Activated CD8-positive, alpha-beta memory T cell treated with anti-CD3 and anti-CD28 coated beads for 1 hour (primary cell): ENCODE measurements at places on chromosomes 7 and 10.

GRCh38 chr7:100160067-100160466, 1.5 kb upstream of the TRAPPC14 start:
- no peak for DNase-seq

- DNase-seq = no peak
Measured at GRCh38 chr7:43430411-43430810, 152.5 kb upstream of the STK17A start.

- DNase-seq = no peak
Measured at GRCh38 chr10:60446851-60447250, 57.2 kb upstream of the ANK3 start.

DNA sequence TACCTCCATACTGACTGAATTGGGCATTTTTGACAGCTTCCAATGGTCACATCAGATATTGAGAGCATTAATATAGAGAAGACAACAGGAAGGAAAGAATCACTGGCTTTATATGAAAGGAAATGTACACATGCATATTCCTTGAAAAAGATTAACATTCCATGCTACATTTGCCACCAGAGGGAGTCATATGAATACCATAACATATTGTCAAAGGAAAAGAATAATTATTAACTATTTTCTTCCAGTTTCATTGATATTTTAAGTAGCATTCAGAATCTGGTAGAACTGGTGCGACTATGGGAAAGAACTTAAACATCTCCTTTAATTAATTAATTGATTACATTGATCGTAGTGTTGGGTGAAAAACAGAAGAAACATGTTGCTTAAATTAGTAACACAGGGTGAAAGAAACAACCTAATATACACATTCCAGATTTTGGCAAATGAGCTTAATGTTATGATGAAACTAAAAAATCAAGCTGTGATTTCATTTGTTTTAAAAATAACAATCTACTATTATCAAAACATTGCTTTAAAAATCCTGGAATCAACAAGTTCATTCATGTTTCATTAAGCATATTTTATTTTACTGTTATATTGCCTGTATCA, 71.5 kb downstream of the GPR85 start:
- no peak for DNase-seq

GRCh38 chr7:157494506-157495176, 157.8 kb downstream of the DNAJB6 start:
- no peak for DNase-seq

GRCh38 chr10:10418387-10418786, 599.3 kb upstream of the CELF2 start:
- no peak for DNase-seq

- DNase-seq = no peak
Measured at GRCh38 chr7:6221340-6222319, 50.8 kb downstream of the CYTH3 start.

- no peak for DNase-seq
Measured at GRCh38 chr7:35480806-35481205, 214.1 kb downstream of the HERPUD2 start.

- DNase-seq = no peak
Measured at GRCh38 chr10:124731551-124731950, 12.6 kb downstream of the FAM53B start.

DNA sequence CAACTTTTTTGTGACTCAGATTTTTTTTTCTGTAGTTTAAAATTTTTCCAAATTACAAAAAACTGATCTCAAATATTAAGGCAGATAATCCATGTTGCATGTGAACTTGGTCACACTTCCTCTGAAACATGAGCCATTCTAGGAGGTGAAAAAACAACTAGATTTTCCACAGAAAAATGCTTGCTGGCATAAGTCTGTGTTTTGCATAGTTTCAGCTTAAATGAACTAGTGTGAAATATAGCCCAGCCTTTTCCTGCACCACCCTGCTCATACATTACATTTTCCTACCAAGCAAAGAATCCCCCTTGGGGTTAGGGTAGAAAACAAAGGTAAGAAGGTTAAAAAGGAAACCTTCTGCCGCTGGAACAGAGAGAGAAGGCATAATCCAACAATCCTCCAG, 48.2 kb downstream of the SLC25A13 start:
- DNase-seq = no peak

- DNase-seq = no peak
Measured at GRCh38 chr7:95421000-95421846, 13.6 kb downstream of the PON2 start.

DNA sequence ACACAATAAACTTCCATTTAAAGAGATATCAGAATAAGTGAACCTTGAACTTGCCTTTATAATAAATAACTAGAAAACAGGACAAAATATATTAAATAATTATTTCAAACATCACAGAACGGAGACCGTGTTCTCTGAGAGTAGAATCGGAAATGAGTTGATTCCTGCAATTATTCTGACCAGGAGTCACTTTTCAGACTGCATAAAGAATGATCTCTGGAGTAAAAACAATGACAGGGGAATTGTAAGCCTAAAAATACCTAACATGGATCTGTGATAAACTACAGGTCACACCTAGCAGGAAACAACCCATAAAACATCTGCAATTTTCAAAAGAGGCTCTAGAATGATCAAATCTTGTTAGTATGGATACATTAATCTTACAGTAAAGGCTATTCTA, 577.5 kb upstream of the SORCS1 start:
- no peak for DNase-seq

- DNase-seq = no peak
Measured at GRCh38 chr7:26699766-26700165, 164.6 kb downstream of the SKAP2 start.

- no peak for DNase-seq
Measured at GRCh38 chr7:93044147-93044810, 73.5 kb downstream of the SAMD9 start.

GRCh38 chr7:75876126-75876881, 2.5 kb upstream of the RHBDD2 start:
- no peak for DNase-seq

- no peak for DNase-seq
Measured at GRCh38 chr7:30657131-30657530, 25.1 kb downstream of the CRHR2 start.

- DNase-seq = no peak
Measured at GRCh38 chr7:23938937-23939552, 229.0 kb downstream of the STK31 start.

GRCh38 chr7:129144834-129145668, 544 bp downstream of the TSPAN33 start:
- no peak for DNase-seq

- DNase-seq = no peak
Measured at GRCh38 chr7:137953665-137954470, 48.0 kb downstream of the CREB3L2 start.

GRCh38 chr10:104515678-104516199, 125.4 kb upstream of the SORCS3 start:
- no peak for DNase-seq

DNA sequence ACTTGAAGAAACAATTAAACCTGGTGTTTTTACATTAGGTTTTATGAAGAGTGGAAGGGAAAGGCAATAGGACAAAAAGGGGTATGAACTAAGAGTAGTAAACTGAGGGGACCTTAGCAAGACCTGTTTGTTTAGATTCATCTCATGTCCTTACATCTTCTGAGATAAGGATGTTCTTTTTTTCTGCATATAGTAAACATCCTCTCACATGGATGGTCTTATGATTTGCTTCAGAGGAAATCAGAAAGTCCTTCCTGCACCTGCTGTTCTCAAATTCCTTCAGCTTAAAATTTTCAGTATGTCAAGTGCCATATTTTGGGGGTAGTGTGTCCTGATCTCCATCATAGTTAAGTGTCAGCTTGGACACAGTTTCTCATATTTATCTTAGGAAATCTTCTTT, 232.6 kb downstream of the ADK start:
- DNase-seq = no peak

- peak; percentile 3 for DNase-seq
Measured at GRCh38 chr7:127107601-127108007, 145.1 kb downstream of the GRM8 start.

DNA sequence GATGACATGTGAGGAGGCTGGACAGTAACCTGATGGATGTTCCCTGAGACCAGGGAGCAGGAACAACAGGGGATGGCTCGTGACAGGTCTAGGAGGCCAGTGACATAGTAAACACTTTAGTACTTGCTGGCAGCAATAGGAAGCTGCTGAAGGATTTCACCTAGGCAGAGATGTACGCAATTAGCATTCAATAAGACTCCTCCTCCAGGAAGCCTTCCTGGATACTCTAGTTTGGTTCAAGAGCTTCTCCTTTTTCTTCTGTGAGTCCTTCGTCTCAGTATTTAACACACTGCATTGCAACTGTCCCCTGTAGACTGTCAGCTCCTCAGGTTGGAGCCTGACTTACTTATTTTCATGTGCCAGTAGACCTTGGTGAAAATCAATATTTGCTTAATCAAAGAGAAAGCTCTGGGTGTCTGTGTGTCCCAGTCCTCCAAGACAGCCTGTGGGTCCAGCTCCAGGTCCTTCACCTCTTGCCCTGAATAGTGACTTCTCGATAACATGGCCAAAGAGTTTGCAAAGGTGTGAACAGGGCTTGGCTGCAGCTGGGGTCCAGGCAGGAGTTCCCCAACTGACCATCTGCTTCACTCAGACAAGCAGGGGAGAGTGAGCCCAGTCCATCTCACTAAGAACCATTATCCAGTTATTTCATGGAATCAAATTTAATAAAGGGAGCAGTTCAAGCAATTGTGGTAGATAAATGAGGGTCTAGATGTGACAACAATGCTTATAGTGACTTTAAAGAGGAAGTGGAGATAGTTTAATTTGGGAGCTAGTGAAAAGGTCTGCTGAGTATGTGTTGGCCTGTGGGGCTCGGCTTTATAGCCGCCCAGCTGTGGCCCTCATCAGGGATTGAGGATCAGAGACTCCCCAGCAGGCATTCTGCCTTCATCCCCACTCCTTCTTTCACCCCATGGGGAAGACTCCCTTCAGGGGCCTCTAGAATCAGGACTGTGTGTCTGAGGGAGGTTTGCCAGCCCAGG, 9.4 kb downstream of the TMEM273 start:
- no peak for DNase-seq

GRCh38 chr7:33039903-33040292, 22.7 kb downstream of the NT5C3A start:
- DNase-seq = no peak

- DNase-seq = no peak
Measured at GRCh38 chr7:68470836-68471435, 1127.3 kb upstream of the AUTS2 start.

GRCh38 chr7:44583146-44583865, 1.3 kb upstream of the TMED4 start:
- no peak for DNase-seq

DNA sequence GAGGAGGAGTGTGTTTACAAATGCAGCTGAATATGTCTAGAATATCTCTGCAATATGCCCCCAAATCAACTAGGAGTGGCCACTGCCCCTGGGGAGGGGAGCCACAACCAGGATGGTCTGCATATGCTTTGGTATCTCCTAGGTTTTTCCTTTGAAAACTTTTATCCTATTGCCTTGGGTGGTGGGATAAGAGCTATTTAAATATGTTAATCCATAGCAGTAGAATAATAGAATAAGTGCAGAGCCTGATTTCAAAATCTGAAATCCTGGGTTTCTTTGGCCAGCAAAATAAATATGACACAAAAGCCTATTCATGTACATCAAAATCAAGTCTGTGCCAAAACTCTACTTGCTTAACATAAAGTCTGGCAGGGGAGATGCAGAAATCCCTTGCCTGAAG, 79.6 kb upstream of the FGFR2 start:
- no peak for DNase-seq

GRCh38 chr7:117110480-117111315, 157.4 kb downstream of the ST7 start:
- no peak for DNase-seq

DNA sequence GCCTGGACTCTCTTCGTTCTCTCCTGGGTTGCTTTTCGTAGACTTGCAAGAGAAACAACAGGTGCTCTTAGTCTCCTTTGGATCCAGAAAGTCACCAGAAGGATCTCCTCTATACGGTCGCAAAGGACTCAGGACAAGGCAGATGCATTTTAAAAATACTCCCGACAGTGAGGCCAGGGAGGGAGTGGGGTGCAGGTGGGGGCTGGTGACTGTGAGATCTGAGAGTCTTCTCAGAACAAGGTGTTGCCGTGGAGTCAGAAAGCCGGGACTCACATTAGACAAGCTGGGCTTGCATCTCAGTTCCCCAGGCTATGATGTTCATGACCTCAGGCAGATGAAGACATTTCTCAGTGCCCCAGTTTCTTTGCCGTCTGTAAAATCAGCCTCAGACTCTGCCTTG, 507.2 kb downstream of the TCERG1L start:
- DNase-seq = no peak

GRCh38 chr10:92811986-92812385, 36.3 kb upstream of the EXOC6 start:
- no peak for DNase-seq
